ENCODE measurements at places on chromosomes 2 and 18. TPM values are rescaled to one million over a fixed set of nuclear protein-coding genes. Genes with fewer than 3 reads are reported as not detected.

VWA3B gene
- total RNA-seq = not detected

DCDC2C gene
- total RNA-seq = not detected

CROCC2 gene
- not detected for total RNA-seq

SFTPB gene
- not detected for total RNA-seq

TRIB2 gene
- 9.9 TPM for total RNA-seq

ACSL3 gene
- 48.1 TPM for total RNA-seq

ZSWIM2 gene
- total RNA-seq = not detected

CCDC85A gene
- 0.43 TPM for total RNA-seq

ATOH8 gene
- total RNA-seq = 31.4 TPM

ASAP2 gene
- 20.3 TPM for total RNA-seq

SLC14A1 gene
- under 0.01 TPM for total RNA-seq

TM4SF20 gene
- total RNA-seq = not detected
